CD4-positive, alpha-beta T cell treated with Interleukin-21 for 1 hour (primary cell): ENCODE measurements at places on chromosomes 13 and 19.

DNA sequence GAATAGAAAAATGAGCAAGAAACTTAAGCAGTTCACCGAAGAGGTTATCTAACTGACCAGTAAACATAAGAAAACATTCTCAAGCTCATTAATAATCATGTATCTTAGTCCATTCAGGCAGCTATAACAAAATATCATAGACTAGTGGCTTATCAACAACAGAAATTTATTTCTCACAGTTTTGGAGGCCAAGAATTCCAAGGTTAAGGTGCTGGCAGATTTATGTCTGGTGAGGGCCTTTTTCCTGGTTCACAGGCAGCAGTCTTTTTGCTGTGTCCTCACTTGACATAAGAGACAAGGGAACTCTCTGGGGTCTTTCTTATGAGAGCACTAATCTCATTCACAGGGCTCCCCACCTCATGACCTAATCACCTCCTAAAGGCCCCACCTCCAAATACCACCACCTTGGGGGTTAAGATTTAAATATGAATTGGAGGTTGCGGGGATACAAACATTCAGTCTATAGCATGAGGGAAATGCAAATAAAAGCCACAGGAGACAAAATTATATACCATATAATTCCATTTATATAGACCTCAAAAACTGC is 123.6 kb downstream of the ZAR1L start:
- no peak for DNase-seq

DNA sequence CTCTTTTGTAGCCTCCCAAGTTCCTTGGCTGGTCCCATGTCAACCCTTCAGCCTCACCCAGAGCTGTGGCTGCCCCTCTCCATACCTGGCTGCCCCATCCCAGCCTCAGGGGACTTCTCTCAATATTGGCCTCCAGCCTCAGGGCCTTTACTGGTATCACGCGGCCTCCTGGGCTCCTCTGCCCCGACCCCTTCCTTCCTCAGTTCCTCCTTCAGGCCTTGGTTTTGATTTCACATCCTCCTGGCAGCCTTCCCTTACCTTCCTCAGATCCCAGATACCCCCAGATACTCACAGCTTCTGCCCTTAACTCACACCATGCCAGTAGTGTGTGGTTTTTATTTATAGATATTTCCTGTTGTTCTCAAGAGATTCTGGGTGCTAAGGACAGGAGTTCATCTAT is 12.8 kb upstream of the SCN1B start:
- no peak for DNase-seq

DNA sequence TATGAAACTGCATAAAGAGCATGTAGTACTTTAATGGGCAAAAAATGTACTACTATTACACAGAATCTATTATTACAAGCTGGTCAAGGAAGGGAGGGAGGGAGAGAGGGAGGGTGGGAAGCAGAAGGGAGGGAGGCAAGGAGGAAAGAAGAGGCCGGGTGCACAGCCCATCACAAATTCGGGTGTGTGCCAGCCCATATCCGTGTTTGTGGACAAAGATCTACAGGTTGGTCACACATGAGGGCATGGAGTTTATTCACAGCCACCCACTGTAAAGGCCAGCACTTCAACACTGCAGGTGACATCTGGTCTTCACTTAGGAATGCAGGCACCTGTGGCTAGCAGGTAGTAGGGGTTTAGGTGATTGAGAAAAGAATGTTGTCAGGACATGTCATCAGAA is 352.5 kb upstream of the NBEA start:
- no peak for DNase-seq

GRCh38 chr13:37379841-37380240 is 218.7 kb downstream of the POSTN start:
- no peak for DNase-seq

DNA sequence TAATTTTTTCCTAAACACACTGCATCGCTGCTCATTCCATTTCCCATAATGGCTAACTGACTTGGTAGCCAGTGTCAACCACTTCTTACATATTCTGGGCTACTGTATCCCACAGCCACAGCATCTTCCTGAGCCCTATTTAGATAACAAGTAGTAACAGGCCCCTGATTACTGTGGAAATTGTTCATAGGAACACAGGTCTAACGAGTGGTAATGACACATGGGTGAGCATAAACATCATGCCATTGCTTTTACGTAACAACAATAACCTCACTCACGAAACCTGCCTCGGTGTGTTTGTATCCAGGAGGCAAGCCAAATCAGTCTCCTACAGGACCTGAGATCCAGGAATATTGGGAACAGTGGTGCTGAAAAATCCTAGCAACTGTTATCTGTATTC is 438.6 kb downstream of the KLF5 start:
- no peak for DNase-seq

GRCh38 chr19:33040994-33041827 is 23.5 kb downstream of the RHPN2 start:
- no peak for DNase-seq

GRCh38 chr19:45463241-45463640 is 4.6 kb upstream of the FOSB start:
- DNase-seq: no peak

GRCh38 chr19:33152176-33152575 is 20.3 kb downstream of the WDR88 start:
- DNase-seq: no peak

- DNase-seq: peak; percentile 66
Observed at GRCh38 chr19:1512671-1513498, at the start of gene ADAMTSL5. Gene ADAMTSL5, minus strand, starts transcription at chr19:1513019. Its CDS starts 2,076 bp downstream, at chr19:1510943.

GRCh38 chr13:113997845-113998751 is 24.2 kb upstream of the C13orf46 start:
- DNase-seq: no peak

- DNase-seq: no peak
Observed at GRCh38 chr13:113452942-113453901, at the start of gene ADPRHL1. Gene ADPRHL1, minus strand, starts transcription at chr13:113453488. Its CDS starts 51 bp downstream, at chr13:113453437.

GRCh38 chr19:40633207-40633606 is 32.0 kb downstream of the LTBP4 start:
- no peak for DNase-seq
